ENCODE measurements at places on chromosomes 11 and 22.

DNA sequence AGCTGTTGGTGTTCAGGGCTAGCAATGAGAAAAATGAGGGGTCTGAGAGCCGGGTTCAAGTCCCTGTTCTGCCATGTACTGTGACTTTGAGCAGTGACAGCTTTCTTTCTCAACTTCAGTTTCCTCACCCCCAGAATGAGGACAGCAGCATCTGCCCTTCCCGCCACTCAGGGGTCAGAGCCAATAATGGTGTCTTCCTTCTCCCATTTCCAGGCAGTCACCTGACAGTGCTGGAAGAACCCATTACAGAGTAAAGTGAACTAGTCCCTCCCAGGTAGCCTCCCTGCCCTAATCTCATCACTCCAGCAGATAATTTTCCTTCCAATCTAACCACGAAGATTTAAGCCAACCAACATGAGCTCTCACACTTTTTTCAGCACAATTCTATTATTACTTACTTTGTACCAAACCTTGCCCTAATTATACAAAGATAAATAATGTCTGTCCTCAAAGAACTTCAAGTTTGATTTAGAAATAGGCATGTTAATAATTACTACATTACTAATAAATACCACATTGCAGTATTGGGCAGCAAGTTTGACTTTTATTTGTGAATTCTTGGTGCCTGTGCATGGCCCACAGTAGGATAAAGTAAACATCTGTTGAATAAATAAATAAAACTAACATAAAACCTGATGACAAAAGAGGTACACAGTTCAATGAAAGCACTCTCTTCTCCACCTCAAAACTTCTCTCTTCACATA is 61.0 kb downstream of the SERGEF start:
- no peak for DNase-seq

GRCh38 chr11:21511835-21512440 is 680.9 kb upstream of the ANO5 start:
- DNase-seq = no peak

DNA sequence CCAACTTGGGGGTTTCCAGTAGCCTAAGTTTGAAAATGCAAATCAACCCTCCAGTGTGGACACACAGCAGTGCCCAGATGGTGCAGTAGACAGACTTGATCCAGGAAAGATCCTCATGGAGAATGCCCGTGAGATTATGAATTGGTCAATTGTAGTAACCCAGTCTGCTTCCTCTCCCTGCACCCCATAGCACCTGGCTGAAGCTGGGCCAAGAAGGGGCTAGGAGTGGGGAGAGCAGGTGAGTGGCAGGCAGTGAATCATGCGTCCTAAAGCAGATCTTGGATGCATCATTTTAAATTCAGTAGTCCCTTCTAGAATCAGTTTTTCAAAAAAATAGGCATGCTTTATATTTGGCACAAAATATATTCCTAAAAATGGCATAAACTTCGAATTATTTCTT is 52.2 kb downstream of the CYB5R2 start:
- DNase-seq = no peak

DNA sequence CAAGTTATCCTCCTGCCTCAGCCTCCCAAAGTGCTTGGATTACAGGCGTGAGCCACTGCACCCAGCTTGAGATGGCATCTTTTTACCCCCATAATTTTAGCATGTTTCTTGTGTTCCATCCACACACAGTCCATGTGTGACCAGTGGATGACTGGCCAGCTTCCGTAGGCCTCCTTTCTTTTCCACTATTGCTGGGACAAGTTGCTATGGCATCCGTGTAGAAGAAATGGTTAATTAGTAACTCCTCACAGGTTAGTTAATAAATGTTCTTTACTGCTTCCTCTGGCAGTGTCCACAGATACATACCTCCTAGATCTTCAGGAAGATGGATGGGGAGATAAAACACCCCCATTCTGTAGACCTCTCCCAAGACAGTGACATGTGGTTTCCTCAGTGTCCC is 154.3 kb upstream of the RASSF10 start:
- DNase-seq = no peak

DNA sequence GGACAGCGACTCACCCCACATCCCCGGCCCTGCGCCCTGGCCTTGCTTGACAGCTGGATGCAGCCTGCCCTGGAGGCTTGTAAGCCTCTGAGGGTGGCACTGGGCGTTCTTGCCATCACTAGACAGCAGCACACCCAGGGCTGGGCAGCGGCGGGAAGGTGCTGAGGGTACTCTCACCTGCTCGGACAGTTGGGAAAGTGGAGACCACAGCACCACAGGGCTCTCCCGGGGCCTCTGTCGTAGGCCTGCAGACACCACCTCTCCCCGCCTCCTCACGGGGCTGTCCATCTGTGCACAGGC is 18.8 kb upstream of the BRSK2 start:
- no peak for DNase-seq
